ENCODE measurements at places on chromosomes 6 and 20. TPM values are rescaled to one million over a fixed set of nuclear protein-coding genes. Genes with fewer than 3 reads are reported as not detected.

The PSMB9 gene
- 42.3 TPM for total RNA-seq

The TBCC gene
- total RNA-seq = 52.5 TPM

The PCK1 gene
- total RNA-seq = not detected

The SIRPB1 gene
- 1.2 TPM for total RNA-seq

The DTNBP1 gene
- 10.8 TPM for total RNA-seq

The PTCHD4 gene
- 3.5 TPM for total RNA-seq

The ZNF165 gene
- total RNA-seq = 0.29 TPM

The C4A gene
- total RNA-seq = 4.1 TPM

The BEND3 gene
- total RNA-seq = 0.73 TPM
